PC-9 (cell line): ENCODE measurements at places on chromosomes 16 and 17.

GRCh38 chr17:57550016-57550415, 195.1 kb downstream of the CCDC182 start:
- DNase-seq = no peak

- DNase-seq = no peak
Measured at GRCh38 chr17:38677819-38678218, 3.1 kb upstream of the EPOP start.

- no peak for DNase-seq
Measured at GRCh38 chr17:37106049-37106448, 157.3 kb downstream of the AATF start.

GRCh38 chr17:74632617-74633016, 9.1 kb upstream of the CD300E start:
- no peak for DNase-seq

- no peak for DNase-seq
Measured at GRCh38 chr17:33269337-33270060, 23.6 kb downstream of the ASIC2 start.

DNA sequence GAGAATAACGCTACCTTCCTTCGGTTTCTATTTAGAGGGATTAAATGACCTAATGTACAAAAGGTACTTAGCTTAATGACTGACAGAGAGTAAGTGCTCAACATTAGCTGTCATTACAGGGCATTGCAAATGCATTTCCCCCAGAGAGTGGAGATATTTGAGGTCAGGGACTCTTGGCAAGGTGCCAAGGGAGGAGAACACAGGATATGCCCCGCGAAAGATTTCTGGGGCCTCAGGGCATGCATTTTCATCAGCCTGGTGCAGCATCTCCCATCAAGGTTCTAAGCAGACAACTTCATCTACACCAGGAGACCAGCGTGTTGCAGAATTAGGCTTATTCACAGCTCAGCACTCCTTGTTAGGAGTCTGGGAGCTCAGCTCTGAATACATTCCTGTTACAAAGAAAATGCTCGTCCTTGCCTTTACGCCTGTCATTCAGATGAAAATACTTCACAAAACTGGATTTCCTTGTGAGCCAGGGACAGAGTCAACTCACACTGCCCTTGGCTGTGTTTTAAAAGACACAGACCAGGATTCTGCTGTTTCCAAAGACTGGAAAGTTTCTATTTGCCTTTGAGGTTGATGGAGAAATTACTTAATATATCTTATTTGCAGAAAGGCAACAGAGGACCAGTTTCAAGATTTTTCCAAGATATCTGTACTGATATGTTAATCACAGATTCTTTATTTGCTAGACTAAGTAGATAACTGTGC, 108.2 kb downstream of the VAT1L start:
- no peak for DNase-seq

DNA sequence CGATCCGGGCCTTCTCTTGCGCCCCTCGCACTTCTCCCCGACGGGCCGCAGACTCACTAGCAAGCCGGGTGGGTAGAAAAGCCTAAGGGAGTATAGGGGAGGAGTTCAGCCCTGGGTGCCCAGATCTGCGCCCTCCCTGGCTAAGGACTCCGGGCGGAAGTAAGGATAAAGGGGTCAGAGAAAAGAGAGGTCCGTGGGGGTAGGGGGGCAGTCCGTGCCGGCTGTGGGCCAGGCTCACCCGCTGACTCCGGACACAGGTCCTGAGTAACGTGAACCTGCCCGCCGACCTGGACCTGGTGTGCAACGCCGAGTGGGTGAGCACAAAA, 1.8 kb downstream of the NAGS start:
- DNase-seq = no peak

DNA sequence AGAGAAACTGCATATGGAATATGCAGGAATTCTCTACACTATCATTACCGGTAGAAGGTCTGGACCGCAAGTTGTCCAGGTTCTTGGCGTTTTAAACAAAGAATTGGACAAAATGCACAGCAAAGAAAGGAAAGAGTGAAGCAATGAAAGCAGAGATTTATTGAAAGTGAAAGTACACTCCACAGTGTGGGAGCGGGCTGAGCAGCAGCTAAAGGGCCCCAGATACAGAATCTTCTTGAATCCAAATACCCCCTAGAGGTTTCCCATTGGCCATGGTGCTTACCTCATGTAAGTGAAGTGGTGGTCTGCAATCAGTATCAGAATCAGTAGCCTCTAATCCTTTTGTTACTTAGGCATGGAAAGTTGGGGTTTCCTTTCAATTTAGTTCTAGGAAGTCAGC, 178.5 kb upstream of the IRX3 start:
- DNase-seq = no peak

DNA sequence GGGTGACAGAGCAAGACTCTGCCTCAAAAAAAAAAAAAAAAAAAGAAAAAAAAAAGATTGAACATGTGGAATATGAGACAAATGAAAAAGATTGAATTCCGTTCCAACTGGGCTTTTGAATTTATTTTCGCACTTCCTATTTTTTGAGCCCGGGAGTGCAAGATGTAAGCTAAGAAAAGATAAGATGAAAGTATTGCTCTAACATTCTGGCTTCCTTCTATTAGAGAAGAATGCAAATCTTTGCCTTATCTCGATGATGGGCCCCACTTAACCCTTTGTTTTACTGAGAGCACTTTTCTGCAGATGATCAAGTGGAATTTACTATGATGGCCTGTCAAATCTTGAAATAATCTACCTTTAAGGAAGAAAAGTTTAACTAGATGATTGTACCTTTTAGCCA, 96.3 kb downstream of the WWOX start:
- DNase-seq = no peak

- DNase-seq = no peak
Measured at GRCh38 chr16:10885246-10885645, 8.2 kb downstream of the CIITA start.

DNA sequence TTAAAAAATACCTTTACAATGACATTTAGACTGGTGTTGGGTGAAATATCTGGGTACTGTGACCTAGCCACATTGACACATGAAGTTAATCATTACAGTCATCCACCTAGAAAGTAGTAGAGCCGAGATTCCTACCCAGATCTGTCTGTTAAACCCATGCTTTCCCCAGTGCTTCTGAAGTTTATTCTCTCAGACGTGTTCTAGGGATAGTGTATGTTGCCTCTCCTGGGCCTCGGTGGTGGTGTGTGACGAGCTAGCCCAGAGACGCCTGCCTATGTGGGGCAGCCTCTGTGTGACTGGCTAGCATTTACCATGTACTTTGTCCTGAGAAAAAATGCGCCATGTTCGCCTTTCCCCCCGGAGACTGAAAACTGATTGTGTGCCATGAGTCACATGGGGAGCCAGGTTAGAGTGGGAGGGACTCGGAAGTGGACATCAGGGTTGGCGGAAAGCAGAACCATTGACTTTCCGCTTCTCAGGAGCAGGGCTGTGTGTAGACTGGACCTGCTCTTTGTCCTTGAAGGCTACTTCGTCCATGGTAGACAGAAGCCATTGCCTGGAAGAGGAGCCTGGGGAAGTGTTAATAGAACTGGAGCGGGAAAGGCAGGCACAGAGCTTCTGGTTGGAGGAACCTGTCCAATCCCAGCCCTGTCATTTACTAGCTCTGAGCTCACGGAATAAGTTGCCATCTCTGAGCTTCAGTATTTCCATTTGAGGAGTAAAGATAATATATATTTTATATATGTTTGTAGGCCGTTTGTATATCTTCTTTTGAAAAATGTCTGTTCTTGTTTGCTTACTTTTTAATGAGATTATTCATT, 235.5 kb downstream of the SNX29 start:
- no peak for DNase-seq

- no peak for DNase-seq
Measured at GRCh38 chr17:78759203-78759968, 22.7 kb downstream of the CYTH1 start.

DNA sequence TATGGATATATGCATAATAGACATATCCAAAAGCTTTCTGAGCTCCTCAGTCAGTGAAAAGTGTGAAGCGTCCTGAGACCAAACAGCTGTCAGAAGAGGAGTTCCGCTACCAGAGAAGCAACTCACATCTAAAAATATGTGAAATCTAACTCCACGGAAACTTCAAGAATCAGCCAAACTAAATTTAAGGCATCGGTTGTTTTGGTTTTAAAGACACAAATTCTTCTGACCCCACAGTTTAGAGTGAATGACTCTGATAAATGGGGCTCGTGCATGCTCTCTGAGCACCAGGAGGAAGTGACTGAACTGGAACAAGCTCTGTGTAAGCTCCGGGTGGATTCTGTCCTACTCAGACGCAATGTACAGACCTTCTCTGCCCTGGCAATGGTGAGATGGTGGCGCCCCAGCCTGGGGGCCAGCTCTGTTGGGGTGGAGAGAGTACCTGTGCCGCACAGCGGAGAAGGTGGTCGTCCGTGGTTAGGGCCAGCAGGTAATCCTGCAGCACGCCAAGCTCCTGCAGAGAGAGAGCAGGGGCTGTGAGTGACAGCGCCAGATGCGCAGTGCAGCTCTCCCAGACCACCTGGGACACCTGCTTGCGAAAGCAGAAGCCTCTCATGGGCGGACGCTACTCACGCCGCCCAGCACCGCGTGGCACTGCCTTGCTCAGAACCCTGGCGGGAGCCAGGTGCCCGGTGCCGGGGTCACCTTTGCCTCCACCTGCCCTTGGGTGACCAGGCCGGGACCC, 44.4 kb upstream of the ATP2A3 start:
- no peak for DNase-seq

- no peak for DNase-seq
Measured at GRCh38 chr16:70612931-70613330, 33.4 kb upstream of the IL34 start.

DNA sequence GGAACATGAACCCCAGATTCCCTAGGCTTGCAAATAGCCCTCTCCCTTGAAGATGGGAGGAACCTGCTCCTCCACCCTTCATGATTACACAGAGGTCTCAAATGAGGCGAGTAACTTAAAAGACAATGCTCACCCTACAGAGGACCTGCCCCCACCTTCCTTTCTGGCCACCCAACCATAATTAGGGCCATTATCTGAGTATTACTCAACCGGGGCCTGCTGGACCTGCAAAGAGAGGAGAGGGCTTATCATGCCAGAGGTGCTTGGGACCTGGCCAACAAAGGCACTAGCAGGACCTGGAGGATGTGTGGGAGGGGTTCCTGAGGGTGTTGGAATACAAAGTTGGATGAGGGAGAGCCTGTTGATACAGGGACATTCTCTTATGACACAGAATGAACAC, 42.4 kb downstream of the RNF157 start:
- no peak for DNase-seq

DNA sequence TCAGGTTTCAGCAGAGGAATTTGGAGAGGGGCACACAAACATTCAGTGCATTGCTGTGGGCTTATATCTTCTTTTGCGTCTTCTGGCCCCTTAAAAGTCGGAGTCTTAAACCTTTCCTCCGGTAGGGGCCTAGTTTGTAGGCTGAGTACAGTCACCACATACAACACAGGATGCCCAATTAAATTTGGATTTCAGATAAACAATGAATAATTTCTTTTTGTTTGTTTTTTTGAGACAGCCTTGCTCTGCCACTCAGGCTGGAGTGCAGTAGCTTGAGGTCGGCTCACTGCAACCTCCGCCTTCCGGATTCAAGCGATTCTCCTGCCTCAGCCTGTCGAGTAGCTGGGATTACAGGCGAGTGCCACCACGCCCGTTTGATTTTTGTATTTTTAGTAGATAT, 26.7 kb upstream of the ADORA2B start:
- DNase-seq = no peak

DNA sequence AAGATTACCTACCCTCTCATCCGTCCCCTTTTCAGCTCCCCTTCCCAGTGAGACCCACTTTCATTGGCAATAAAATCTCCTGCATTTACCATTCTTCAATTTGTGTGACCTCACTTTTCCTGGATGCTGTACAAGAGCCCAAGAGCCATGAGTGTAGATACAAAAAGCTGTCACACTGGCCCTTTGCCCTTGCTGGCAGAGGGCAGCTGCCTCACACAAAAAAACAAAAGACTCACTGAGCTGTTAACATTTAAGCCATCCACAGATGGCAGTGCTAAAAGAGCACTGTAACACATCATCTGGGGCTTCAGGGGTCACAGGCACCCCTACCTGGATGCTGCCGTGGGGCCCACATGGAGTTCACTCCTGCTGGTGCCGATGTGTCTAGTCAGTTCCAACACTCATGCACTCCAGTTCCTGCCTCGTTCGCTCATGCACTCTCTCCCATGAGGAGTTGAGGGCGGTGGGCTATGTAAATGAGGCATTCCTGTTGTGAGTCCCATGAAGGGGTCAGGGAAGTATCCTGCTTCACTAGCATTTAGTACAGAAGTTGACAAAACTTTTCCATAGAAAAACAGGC, 123.1 kb downstream of the CA10 start:
- no peak for DNase-seq

DNA sequence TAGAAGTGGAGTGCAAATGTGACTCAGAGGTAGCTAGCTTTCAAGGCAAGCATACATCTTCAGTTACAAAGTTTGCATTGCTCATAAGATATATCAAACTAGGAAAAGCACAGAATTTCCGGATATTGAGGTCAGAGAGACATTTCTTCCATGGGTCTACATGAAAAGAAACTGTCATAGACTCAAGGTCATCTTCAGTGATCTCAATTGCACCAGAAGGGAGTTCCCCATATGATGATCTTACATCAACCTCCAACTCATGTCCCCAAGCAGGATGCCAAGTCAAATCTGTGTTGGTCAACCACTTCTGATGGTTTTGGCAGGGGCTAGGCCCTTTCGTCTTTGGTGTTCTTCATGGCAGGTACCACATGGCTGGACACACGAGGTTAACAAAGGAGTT, 459.9 kb upstream of the MAF start:
- DNase-seq = no peak

- DNase-seq = no peak
Measured at GRCh38 chr17:76265624-76266243, 586 bp downstream of the UBALD2 start.

DNA sequence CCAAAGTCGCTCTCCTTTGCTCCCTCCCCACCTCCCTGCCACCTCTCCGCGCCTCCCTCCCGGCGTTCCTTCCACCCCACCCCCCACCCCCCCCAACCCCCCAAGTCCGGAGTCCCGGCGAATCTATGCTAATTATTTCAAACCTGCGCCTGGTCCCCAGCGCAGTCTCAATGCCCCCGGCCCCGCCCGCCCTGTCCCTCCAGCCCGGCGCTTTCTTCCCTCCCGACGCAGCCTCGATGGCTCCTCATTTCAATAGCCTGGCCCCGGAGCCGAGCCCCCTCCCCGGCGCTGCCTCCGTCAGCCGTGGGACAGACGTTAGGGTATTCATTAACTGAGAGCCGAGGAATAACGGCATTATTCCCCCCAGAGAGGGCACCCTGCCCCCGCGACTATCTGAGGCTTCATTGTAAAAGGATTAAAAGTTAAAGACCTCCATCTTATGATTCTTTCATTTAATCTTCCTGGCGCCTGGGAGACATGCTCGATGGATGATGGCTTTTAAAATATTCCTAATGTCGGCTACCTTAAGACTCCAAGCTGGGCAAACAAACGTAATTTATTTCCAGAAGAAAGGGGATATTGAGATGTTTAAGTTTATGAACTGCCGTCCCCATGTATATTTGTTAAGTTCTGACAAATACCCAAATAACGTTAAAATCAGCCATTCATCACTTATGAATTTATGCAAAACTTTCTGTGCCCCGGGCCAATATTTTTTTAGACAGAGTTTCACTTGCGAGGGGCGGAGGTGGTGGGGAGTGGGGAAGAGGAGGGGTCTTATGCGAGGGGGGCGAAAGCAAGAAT, 3.4 kb downstream of the NOG start:
- DNase-seq = no peak
